Choroid plexus epithelial cell (primary cell): ENCODE measurements at places on chromosomes 11 and 22.
A peak's percentile ranks its signal among the peaks of the same experiment; 100 is the strongest.

- DNase-seq: no peak
Measured at GRCh38 chr22:46589141-46589748, 30.9 kb upstream of the GRAMD4 start.

- no peak for DNase-seq
Measured at GRCh38 chr11:113681711-113682413, 24.2 kb downstream of the TMPRSS5 start.

- no peak for DNase-seq
Measured at GRCh38 chr11:92980312-92980711, 10.9 kb downstream of the MTNR1B start.

DNA sequence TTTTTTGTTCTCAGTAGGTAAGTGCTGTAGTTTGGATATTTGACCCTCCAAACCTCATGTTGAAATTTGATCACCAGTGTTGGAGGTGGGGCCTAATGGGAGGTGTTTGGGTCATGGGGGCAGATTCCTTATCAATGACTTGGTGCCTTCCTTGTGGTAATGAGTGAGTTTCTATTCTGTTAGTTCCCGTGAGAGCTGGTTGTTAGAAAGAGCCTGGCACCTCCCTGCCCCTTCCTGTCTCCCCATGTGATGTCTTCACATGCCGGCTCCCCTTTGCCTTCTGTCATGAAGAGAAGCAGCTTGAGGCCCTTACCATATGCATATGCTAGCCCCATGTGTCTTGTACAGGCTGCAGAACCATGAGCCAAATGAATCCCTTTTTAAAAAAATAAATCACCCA lies 138.3 kb downstream of the TMEM135 start:
- DNase-seq: no peak

GRCh38 chr11:81331088-81331487 lies 1402.6 kb downstream of the FAM181B start:
- DNase-seq: no peak

- no peak for DNase-seq
Measured at GRCh38 chr11:106818443-106818842, 199.8 kb downstream of the GUCY1A2 start.

GRCh38 chr22:43170131-43170480 lies 16.8 kb downstream of the TTLL12 start:
- no peak for DNase-seq

- no peak for DNase-seq
Measured at GRCh38 chr11:6692128-6692527, 9.0 kb upstream of the MRPL17 start.

DNA sequence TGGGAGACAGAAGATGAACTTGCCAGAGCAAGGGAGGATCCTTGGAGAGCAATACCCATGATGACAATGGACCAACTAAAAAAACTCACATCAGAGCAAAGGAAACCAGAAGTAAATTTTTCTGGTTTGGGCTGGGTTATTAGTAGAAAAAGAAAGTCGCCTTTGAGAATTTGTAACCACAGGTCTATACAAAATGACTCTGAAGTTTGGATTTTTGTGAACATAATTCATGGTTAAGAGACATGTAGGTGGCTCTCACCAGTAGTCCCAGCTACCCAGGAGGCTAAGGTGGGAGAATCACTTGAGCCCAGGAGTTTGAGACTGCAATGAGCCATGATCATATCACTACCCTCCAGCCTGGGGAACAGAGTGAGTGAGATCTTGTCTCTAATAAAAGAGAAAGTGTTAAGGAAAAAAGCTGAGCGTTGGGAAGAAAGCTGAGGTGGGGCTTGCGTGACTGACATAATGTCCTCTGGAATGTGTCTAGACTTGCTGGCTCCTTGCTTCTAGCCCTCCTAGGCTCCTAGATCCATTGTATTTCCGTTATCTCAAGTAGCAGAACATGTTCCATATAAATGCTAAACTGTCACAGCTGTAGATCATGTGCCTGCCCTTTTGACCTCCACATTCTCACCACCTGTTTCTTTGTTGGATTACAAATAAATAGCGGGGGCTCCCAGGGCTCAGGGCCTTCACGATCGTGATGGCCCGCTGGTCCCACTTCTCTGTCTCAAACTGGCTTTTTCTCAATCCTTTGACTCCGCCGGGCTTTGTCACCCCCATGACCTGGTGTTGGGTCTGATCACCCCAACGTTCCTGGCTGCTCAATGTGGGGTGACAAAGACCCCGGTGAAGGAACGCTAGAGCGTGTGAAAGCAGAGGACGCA lies 56.2 kb upstream of the SC5D start:
- peak; percentile 24 for DNase-seq

GRCh38 chr22:16387088-16387487 lies 205.5 kb downstream of the CCT8L2 start:
- DNase-seq: no peak

DNA sequence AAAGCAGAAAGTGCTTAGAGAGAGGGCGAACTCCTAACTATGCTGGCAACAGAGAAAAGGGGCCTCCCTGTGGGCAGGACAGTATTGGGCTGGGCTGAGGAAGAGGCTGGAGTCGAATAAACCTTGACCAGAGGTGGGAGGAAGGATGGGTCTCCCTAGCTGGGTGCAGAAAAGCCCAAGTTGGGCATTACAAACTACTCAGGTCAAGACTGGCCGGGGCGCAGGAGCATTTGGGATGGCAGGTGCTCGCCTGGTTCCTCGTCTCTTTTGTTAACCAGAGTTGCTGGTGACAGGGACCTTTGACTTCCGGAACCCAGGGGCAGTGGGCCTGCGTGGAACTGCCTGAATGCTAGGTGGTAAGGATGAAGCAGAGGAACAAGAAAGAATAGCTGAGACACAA lies 80.3 kb upstream of the SHISAL1 start:
- DNase-seq: no peak

DNA sequence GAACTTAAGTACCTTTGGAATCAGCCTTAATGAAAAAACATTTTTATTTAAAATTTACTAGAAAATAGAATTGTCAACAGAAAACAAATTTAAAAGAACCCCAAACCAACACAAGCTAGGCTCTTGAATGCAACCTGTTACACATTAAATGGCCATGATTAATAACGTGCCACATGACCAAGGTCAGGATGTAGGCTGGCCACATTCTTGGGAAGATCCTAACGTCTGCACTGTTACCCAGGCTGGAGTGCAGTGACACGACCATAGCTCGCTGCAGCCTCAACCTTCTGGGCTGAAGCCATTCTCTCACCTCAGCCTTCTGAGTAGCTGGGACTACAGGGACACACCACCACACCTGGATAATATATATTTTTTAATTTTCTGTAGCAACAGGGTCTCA lies 126.4 kb upstream of the APOA1 start:
- DNase-seq: no peak

GRCh38 chr11:44848203-44848962 lies 102.3 kb downstream of the TP53I11 start:
- no peak for DNase-seq

DNA sequence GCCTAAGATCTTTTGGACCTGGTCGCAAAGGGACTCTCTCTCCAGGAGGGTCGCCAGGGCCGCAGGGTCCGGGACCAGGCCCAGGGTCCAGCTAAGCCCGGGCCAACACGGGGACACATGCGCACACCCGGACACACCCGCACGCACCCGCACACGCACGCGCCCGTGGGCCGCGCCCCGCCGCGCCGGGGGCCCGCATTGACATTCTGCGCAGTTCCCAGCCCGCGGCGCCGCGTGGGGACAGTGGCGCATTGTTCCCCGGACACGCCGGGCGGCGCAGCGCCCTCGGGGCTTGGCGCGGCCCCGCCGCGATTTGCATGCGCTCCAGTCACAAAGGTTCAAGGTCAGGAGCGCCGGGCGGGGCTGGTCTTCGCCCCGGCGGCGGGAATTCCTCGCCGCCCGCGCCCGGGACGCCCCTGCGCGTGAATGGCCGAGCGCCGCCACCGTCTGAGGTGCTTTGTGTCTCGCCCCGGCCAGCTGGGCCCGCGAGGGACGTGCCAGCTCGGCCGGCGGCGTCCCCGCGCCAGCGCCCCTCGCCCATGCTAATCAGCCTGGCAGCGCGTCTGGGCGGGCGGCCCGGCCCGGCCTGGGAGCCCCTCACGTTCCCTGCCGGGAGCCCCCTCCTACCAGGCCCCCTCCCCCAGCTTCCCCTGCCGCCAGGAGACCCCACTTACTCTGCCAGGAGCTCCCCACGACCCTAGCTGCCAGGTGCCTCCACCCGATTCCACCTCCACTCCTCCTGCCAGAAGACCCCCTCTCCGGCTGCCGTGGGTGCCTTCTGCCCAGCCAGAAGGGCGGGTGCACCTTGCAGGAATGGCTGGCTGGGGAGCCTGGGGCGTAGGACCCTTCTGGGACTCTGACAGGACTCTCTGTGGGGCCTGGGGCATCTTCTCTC lies 50.5 kb upstream of the WNT7B start:
- no peak for DNase-seq

- no peak for DNase-seq
Measured at GRCh38 chr22:49150801-49151221, 676.9 kb downstream of the BRD1 start.

- DNase-seq: peak; percentile 79
Measured at GRCh38 chr11:46896719-46897406, 21.5 kb downstream of the LRP4 start.

DNA sequence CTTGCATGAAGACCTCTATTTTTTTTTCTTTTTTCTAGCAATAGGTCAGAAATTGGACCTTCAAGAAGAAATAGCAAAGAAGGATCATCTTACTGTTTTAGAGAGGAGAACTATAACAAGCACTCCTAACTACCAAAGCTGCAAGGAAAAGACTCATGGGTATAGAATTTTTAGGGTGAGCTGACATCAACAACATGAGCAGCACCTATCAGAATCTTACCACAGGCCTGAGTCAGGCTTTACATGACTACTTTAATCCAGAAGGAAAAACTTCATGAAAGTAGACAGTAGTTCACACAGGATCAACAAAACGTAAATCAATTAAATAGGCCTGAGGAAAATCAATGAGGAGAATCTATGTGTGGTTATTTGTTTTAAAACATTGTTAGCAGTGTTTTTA lies 130.5 kb downstream of the FAM76B start:
- no peak for DNase-seq

DNA sequence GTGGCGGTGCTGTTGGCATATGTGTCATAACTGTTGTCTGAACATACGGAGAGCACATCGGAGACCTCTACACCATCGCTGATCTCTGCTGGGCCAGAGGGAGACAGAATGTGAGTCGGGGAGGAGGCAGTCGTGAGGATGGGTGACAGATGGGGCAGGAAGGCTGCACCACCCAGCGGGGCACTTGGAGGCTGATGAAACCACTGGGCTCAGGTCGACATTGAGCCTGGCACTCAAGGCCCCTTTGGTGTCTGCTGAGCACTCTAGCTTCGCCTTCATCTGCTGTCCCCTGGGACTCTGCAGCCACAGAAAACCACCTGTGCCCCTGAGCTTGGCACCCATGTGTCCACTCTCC lies 2.5 kb upstream of the KLHL35 start:
- no peak for DNase-seq

DNA sequence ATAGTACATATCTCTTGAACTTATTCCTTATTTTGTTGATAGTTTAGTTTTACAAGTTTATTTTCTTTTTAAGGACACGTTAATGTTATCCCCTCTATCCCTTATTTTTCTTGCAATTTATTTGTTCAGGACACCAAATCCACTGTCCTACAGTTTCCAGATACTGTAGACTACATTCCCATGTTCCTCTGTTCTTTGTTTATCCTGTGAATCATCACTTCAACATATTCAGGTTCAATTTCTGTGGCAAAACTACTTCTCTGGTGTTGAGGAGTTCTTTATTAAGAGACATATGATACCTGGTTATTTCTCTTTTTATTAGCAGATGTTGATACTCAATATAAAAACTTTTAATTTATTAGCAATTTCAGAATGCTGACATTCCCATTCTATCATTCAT lies 72.8 kb upstream of the CLNS1A start:
- peak; percentile 67 for DNase-seq

DNA sequence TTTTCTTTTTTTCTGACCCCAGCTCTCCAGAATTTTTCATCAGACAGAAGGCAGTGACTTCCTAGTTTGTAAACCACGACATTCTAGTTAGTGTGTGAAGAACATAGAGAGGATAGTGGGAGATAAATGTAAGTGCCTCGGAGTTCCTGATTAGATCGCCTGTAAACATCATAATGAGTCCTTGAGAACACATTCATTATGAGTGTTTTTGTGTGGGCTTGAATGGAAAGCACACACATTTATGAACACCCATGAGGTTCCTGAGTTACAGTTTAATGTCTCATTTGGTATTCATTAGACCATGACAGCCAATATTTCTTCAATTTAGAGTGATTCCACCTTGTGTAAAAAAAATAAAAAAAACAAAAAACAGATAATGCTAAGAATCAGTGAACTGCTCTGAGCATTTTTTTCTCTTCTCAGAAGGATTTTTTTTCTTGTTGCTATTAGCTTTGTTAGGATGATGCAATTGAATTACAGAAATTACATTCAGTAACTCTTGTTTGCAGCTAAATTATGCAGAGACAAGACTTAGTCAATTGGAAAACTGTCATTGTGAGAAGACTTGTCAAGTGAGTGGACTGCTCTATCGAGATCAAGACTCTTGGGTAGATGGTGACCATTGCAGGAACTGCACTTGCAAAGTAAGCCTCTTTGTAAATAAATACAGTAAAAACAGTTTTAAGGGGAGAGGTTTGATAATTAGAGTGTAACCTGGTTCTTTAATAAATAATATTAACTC lies 257.6 kb downstream of the NELL1 start:
- no peak for DNase-seq

GRCh38 chr22:23144932-23145877 lies at the start of gene RAB36:
TSS of gene RAB36 (plus strand) at chr22:23145477. CDS start at chr22:23146617, 1,140 bp downstream.
- DNase-seq: peak; percentile 100

GRCh38 chr11:97739932-97740800 lies 1280.6 kb upstream of the CNTN5 start:
- peak; percentile 93 for DNase-seq

- DNase-seq: no peak
Measured at GRCh38 chr11:35010654-35011053, 94.2 kb downstream of the PDHX start.

DNA sequence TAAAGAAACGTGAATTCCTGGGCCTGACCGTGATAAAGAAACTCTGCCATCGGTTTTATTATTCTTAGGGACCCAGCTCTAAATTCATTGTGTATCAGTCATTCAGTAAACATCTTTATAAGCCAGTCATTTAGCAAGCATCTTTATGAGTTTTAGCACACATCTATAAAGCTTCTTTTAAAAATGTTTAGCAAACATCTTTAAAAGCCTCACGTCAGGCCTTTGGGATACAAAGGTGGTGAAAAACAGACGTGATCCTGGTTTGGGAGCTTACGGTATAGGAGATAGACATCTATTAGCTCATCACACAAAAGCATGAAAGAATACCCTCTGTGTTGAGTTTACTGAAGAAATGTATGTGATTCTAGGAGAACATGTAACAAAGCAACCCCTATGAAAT lies 320.2 kb downstream of the LARGE1 start:
- no peak for DNase-seq

GRCh38 chr22:47148956-47149728 lies 386.7 kb downstream of the TBC1D22A start:
- DNase-seq: no peak

GRCh38 chr11:3148990-3149851 lies 15.9 kb downstream of the OSBPL5 start:
- DNase-seq: no peak

GRCh38 chr22:31474743-31475142 lies 14.9 kb downstream of the EIF4ENIF1 start:
- DNase-seq: peak; percentile 98
